ENCODE measurements at places on chromosomes 3 and 15.

- no peak for DNase-seq
Observed at GRCh38 chr3:63228677-63229076, 49.4 kb upstream of the SYNPR start.

DNA sequence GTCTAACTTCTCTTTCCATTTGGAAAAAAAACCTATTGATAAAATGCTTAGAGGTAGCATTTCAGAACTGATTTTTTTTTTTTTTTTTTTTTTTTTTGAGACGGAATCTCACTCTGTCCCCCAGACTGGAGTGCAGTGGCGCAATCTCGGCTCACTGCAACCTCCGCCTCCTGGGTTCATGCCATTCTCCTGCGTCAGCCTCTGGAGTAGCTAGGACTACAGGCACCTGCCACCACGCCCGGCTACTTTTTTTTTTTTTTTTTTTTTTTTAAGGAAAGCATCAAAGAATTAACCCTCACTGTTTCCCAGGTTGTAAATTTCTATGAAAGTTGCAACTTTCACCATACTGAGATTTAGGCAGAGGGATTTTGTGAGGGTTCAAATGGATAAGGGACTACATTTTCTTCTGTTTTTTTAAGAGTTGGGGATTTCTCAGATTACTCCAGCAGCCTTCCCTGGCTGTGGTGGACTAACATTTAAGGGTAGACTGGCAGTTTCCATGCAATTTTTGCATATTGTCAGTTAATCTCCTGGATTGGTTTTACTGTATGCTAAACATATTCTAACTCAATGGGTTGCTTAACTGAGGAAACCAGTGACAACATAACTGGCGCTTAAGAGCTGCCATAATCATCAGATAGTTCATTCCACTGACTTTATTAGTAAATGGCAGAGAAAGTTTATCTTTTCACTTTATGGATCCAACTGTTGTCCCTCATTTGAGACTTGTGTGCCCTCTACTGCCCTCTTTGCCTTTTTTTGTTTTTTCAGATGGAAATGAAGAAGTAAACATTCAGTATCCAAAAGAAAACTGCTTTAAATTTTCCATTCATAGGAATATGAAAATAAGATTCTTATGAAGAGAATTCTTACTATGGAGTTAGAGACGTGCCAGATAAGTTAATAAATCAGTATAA lies 93.7 kb downstream of the NPTN start:
- DNase-seq, result no peak

GRCh38 chr3:32862247-32862935 lies 44.6 kb downstream of the TRIM71 start:
- no peak for DNase-seq

GRCh38 chr3:55352668-55353067 lies 134.4 kb downstream of the WNT5A start:
- DNase-seq, result no peak

DNA sequence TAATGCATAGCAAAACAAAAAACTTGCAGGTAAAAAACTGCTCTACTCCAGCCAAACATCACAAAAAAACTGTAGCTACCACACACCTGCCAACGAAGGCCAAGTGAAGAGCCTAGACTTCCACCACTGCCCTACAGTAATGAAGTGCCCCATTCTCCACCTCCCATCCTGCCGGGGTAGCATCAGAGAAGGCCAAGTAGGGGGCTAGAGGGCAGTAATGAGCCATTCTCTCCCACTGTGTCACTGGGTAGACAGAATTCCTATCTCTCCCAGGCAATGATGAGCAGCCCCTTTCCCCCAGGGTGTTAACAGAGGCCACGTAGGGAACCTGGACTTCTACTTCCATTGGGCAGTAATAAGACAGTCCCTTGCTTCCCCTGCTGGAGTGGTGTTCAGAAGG lies 9.5 kb downstream of the SEC22C start:
- DNase-seq, result no peak

- DNase-seq, result no peak
Observed at GRCh38 chr15:85473455-85473854, 93.1 kb downstream of the AKAP13 start.

GRCh38 chr15:67799801-67800205 lies 25.5 kb upstream of the SKOR1 start:
- DNase-seq, result no peak

DNA sequence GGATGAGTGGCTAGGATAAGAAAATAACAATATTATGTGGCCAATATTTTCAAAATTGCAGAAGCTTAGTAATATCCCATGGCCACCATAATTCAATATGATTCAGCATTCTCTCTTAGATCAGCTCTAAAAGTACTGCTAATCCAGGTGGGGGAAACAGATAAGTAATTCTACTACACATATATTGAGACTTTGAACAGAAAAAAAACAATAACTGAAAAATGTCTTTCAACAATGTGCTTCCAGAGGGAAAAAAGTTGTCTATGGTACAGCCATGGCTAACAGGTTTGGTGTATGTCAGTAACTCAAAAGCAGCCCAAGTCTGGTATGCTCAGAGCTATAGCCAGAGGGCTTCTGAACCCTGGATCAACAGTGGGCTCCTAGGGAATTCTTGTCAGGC lies 42.4 kb upstream of the PPIB start:
- no peak for DNase-seq

- DNase-seq, result no peak
Observed at GRCh38 chr3:114674036-114674435, 380.2 kb downstream of the TIGIT start.

DNA sequence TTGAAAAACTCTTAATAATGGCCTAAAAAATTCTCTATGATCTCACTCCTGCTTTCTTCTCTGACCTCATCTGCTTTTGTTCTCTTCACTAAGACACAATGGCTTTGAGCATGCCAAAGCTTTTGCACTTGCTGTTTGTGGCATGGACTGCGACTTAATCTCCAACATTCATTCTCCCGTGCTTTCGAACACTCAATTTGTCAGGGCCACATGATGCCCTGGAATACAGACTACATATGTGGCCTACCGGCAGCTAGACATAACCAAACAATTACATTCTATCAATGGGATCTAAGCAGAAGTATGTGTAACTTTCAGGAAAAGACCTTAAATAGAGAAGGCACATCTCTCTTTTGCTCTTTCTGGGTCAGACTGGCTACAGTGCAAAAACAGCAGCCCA lies 506.5 kb downstream of the MAGI1 start:
- DNase-seq, result no peak

- DNase-seq, result no peak
Observed at GRCh38 chr3:113676261-113676660, 20.2 kb downstream of the USF3 start.

- peak; percentile 20 for DNase-seq
Observed at GRCh38 chr3:27483117-27484014, 818 bp downstream of the SLC4A7 start.

- DNase-seq, result no peak
Observed at GRCh38 chr3:111619833-111620232, 24.7 kb upstream of the ZBED2 start.

DNA sequence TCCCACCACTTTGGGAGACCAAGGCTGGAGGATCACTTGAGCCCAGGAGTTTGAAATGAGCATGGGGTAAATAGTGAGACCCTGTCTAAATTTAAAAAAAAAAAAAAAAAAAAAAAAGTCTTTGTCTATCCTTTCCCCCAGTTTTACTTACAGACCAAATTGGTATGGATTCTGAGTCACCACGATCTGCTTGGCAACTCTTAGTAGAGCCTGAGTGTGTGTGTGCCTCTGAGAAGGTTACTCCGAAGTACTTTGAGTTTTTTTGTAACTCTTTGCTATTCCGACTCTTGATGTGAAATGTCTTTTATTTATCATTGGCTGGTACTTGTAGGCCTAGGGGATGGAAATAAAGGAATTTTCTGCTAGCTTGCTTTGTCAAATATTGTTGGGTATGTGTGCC lies 63.3 kb downstream of the RBM6 start:
- no peak for DNase-seq

DNA sequence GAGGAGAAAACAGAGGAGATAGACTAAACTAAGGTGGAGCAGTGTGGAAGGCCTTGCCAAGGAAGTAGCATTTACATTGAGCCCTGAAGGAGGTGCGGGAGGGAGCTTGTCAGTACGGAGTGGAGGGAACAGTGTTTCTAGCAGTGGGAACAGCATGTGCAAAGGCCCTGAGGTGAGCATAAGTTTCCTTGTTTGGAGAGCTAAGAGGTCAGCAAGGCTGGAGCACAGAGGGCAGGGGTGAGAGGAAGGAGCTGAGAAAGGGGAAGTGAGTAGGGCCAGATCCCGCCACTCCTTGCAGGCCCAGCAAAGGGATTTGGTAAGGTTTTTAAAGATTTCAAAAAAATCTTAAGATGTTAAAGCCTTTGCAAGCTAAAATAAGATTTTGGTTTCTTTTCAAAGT lies 70.1 kb downstream of the HMCES start:
- no peak for DNase-seq

DNA sequence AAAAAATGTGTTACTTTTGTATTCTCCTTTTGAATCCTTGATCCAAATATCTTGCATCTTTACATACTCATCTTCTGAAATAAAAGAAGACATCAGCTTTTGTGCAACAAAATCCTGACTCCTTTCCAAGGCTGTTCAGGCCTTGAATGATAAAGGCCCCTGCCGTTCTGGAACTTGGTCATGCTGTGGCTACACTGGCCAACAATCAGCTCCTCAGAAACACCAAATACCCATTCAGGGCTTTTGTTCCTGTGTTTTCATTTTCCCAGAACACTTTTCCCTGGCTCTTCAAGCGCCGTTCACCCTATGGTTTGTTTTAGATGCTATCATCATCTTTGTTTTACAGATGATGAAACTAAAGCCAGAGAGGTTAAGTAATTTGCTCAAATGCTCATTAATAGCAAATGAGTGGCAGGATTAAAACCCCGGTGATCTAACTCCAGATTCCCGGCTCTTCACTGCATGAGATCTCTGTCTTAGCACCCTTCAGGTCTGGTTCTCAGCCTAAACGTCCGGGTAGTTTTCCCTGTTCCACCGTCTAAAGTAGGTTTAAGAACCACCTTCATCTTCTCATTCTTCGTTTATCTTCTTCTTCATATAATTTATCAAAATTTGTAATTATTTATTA lies 58.3 kb downstream of the EPHA3 start:
- no peak for DNase-seq

DNA sequence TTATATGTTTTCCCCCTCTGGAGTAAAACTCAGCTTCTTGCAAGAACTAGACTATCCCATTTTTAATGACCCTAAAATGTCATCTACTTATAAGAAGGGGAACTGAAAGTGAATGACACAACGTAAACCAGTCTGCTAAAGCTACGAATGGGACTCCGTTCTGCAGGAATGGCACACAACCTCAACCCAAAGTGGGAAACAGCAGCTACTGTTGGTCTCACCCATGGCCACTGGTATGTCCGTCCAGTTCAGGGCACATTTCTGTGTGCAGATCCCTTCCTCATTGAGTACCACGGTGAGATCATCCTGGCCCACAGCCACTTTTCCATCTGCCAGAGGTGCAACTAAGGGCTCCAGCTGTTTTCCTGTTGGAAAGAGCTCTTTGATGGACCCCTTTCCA lies 23.8 kb downstream of the VPS39 start:
- DNase-seq, result no peak

DNA sequence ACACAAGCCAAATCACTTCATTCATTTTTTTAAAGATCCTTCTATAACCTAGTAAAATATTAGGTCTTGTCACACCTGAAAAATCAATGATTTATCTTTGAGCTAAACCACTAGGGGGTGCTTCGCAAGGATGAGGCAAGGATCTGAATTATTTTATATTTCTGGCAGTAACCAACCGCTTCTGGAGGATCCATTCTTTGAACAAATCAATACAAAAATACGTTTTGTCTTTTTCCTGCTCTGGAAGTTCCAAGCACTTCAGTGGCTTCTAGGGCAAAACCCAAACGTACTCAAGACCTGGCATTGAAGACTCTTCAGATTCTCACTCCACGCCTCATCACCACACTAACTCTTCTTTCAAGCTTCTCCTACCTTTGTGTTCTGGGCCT lies 486 bp downstream of the LSG1 start:
- no peak for DNase-seq
